Choroid plexus epithelial cell (primary cell): ENCODE measurements at places on chromosomes 6 and 20.
A peak's percentile ranks its signal among the peaks of the same experiment; 100 is the strongest.

DNA sequence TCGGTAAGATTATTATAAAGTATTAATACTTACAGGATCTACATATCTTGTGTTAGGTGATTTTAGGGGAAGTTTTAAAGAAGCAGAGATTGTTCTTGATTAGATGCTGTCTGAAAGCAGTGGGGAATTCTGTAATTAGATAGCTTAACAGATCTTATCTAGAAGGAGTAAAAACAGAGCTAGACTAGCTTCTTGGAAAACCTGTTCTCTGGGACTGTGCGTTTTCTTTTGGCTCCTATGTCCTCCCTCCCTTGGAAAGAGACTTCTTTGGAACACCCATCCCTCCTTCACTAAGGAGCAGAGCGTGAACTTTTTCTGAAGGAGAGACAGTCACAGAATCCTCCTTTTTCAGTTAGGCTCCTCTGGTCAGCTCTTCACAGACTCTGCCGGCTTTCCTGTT lies 83.5 kb upstream of the ZNF184 start:
- DNase-seq, result no peak

GRCh38 chr6:43395776-43396175 lies 26.3 kb upstream of the ZNF318 start:
- no peak for DNase-seq

GRCh38 chr20:43460172-43460829 lies 2.6 kb downstream of the SRSF6 start:
- DNase-seq, result no peak

GRCh38 chr6:75602246-75603105 lies 796 bp downstream of the SENP6 start:
- peak; percentile 60 for DNase-seq

DNA sequence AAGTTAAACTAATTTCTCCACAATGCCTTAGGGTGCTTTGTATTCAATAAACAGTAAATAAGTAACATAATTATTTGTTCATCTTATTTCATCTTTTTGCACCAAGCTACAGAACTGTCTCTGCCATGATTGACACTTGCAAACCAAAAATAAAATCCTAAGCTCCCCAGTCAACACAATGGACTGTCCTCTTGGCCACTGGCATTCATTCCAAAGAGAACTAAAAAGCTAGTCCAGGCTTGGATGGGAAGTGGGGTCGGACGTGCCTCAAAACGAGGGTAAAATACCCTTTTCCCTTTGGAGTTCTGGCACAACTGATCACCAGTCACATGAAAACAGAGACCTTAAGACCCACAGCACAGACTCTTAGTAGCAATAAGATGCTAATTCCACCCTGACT lies 66.4 kb upstream of the THBS2 start:
- no peak for DNase-seq

DNA sequence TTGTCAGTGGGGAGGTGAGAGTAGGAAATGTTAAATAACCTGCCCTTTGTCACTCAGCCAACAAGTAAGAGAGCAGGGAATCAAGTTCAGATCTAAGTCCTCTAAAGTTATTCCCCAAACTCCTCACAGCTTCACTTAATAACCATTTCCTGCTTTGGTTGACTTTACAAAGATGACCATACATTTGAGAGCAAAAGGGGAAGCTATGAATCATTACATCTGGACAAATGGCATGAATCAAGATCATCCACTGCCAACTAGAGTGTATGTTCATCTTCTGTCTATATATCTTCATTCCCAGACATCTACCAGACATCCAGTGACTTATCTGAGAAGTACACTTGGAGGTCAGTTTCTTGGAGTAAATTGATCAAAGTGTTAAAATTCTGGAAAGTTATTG lies 15.1 kb upstream of the HIVEP2 start:
- peak; percentile 47 for DNase-seq

- DNase-seq, result no peak
Measured at GRCh38 chr6:2517855-2518473, 232.8 kb downstream of the MYLK4 start.

GRCh38 chr6:131383421-131384411 lies 189.3 kb upstream of the ARG1 start:
- DNase-seq, result no peak

DNA sequence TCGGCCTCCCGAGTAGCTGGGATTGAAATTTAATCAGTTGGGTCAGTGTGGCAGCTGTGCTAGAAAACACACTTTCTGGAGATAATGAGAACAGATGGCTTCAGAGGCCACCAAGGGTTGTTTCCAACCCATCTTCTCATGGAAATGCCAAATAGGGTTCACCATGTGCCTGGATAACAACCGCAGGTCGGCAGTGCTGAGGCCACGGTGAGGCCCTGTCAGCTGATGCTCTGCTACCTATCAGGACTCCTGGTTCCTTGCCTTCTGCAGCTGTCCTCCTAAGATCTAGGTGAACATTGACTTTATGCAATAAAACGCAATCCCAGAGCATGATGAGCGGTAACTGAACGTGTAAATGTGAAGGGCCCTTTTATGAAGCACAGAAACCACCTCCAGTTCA lies 139.3 kb upstream of the SNX9 start:
- DNase-seq, result no peak

- no peak for DNase-seq
Measured at GRCh38 chr20:41649489-41649888, 31.3 kb upstream of the CHD6 start.

DNA sequence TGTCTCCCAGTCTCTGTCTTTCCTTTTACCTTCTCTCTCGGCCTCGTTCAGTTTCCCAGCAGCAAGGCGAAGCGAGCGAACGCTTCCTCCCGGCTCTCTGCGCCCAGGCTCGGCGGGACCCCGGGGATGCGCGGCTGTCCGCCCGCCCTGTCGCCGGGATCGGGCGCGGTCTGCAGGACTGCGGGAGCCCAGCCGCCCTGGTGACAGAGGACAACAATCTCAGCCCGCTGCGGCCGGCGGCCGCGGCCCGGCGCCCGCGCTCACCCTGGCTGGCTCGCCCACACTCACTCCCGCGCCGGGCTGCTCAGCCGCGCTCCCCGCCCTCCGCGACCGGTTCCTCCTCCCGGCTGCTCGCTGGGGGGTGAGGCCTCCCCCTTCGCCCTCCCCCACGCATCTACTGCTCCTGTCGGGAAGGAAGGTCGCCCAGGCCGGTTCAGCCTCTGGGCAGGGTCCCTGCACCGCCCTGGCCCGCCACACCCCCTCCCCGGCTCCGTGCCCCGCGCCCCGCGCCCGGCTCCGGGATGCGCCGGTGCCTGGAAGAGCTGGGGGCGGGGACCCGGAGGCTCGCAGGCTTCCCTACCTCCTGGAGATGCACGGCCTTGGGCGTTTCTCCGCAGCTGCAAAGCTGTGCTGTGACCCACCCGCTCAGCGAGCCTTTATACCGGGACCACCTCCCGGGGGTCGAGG lies 410 bp downstream of the SYNE1 start:
- peak; percentile 27 for DNase-seq

GRCh38 chr6:163405412-163406309 lies 8.9 kb upstream of the QKI start:
- DNase-seq, result peak; percentile 40

GRCh38 chr6:2480267-2480966 lies 235.0 kb upstream of the GMDS start:
- peak; percentile 28 for DNase-seq

- DNase-seq, result peak; percentile 19
Measured at GRCh38 chr6:28597924-28598722, 72.4 kb downstream of the GPX5 start.

DNA sequence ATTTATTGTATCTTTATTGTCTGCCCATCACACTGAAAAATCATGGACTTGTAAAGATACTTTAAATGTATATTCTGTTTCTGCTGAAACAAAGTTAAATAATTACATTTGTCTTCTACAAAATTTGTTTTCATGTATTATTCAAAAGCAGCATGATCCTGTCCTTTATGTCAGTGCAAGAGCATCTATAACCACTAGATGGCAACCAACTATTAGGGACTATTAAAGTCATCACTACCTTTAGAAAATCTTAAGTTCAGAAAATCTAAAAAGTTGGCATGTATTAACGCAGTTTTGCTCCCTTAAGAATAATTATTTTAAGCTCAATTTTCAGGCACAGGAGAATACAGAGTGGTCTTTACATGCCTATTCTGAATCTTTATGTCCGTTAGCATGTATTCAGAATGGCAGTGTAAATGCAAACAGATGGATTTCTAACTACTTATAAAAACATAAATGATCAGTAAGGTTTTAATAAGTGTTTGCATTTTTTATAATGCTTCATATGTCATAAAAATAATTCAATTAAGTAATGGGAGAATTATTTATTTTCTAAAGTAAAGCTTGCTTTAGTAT lies 17.8 kb downstream of the TMEM30A start:
- DNase-seq, result peak; percentile 82

DNA sequence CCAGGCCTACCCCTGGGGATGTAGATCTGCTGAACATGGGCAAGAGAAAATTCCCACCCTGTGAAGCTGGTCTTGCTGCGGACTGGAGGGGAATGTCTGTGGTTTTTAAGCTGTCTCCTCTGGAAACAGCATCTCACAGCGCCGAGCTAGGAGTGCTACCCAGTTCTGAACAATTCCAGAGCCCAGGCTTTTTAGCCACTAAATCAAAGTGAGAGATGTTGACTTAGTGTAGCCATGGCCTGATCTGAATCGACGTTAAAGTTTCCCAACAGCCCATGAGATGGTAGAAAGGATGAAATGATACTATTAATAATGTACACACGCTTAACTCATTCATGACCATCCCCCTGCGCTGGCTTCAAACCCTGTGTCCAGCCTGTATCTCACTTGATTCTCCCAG lies 63.7 kb downstream of the KCNB1 start:
- DNase-seq, result no peak

DNA sequence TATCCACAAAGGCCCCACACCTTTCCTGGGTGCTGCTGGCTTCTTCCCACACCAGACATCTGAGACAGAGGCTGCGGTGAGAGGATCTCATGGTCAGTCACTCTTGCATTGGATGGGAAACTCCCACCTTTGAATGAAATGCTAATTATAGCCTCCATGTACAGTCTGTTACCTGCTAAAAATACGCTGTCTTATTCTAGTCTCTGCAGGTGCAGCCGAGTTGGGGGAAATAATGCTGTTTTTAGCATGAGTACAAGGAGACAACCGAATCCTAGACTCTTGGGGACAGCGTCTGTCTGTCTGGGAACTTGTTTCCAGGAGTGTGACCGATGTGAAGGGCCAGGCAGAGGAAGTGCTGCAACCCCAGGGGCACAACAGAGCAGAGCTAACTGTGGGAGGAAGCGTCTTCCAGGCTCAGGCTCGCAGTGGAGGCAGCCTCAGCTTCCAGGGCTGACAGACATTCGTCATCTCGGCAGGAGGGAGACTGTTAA lies 286.2 kb downstream of the PREX1 start:
- peak; percentile 4 for DNase-seq

- no peak for DNase-seq
Measured at GRCh38 chr20:48616481-48616880, 211.3 kb downstream of the PREX1 start.

- no peak for DNase-seq
Measured at GRCh38 chr6:1757131-1757530, 147.4 kb downstream of the FOXC1 start.

- peak; percentile 100 for DNase-seq
Measured at GRCh38 chr20:43938932-43939761, 24.5 kb downstream of the TOX2 start.

- DNase-seq, result no peak
Measured at GRCh38 chr20:23870461-23870860, 9.1 kb downstream of the CST5 start.

DNA sequence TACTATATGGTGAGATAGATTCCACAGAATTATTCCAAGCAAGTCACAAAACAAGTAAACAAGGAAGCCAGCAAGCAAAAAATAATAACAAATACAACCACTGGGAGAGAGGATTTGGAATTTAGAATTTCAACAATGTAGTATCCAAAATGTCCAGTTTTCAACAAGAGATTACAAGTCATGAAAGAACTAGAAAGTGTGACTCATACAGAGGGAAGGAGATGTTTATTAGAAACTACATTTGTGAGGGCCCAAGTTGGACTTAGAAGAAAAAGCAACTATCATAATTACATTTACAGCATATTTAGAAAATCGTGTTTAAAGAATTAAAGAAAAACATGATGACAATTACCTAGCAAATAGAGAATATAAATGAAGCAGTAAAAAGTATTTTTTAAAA lies 494.6 kb upstream of the ID4 start:
- DNase-seq, result peak; percentile 52

DNA sequence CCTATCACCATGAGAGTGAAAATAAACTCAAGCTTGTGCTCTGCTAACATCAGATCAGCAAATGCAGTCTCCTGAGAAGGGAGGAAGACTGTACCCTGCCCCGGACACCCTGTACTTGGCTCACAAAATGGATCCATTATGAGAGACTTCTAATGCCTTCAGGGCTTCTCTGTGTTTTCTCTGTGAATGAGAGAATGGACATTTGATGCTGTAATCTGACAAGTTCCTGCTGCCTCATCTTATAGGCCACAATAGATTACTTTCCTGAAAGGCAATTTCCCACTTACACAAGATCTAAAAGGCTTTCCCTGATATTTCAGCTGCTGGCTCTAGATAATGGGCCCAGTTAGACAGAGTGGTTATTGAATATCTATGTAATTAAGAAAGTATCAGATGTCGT lies 117.2 kb downstream of the OTOR start:
- DNase-seq, result no peak

DNA sequence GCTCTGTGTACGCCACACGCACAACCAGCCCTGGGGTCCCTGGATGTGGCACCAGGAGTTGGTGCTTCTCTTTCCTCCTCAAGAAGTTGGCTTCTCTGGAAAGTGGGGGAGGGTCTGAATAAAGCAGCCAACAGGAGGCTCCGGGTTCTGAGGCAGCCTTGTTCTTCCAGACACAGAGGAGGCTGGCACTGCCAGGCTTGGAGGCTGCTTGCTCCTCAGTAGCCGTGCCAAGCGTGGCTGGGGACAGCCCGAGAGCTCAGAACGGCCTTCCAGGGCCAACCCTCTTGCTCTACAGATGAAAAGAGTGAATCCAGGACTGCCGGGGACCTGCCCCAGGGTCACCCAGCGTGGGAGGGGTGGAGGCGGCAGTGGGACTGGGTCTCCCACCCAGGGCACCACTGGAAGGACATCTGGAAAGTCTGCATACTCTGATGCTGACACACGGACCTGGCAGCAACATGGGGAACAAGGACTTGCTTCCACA lies 70.4 kb downstream of the SLC22A23 start:
- no peak for DNase-seq

GRCh38 chr6:20427856-20428255 lies 26.2 kb downstream of the E2F3 start:
- no peak for DNase-seq

- DNase-seq, result peak; percentile 61
Measured at GRCh38 chr20:38604873-38605303, 3.3 kb downstream of the ARHGAP40 start.

DNA sequence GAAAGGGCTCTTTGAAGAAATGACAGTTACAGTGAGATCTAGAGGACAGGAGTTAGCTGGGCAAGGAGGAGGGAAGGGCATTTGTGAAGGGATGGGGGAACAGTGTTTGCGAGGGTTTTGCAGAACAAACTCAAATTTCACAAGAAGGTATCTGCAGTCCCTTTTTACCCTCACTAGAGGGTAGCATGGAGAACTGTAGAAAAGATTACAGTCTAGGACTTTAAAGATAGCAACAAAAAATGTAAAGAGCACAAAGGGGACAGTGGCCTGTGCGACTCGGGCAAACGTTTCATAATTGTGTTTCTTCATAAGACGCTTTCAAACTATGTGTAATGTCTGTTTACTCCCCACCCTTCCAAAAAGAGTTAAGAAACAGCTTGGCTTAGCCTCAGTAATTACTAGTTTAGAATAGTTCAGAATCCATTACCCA lies 21.2 kb upstream of the ASXL1 start:
- DNase-seq, result peak; percentile 69
